Stimulated activated CD4-positive, alpha-beta T cell treated with anti-CD3 and anti-CD28 coated beads, Interleukin-15, amount 100 ng/mL, for 1 hour (primary cell): ENCODE measurements at places on chromosomes 12 and 14.

GRCh38 chr12:24991209-24992049 lies 42.5 kb upstream of the BCAT1 start:
- DNase-seq = no peak

GRCh38 chr14:39228044-39228443 lies 5.7 kb upstream of the MIA2 start:
- no peak for DNase-seq

GRCh38 chr12:124577374-124577773 lies 10.0 kb upstream of the NCOR2 start:
- DNase-seq = no peak

GRCh38 chr14:52080808-52081755 lies 12.2 kb upstream of the NID2 start:
- DNase-seq = no peak

DNA sequence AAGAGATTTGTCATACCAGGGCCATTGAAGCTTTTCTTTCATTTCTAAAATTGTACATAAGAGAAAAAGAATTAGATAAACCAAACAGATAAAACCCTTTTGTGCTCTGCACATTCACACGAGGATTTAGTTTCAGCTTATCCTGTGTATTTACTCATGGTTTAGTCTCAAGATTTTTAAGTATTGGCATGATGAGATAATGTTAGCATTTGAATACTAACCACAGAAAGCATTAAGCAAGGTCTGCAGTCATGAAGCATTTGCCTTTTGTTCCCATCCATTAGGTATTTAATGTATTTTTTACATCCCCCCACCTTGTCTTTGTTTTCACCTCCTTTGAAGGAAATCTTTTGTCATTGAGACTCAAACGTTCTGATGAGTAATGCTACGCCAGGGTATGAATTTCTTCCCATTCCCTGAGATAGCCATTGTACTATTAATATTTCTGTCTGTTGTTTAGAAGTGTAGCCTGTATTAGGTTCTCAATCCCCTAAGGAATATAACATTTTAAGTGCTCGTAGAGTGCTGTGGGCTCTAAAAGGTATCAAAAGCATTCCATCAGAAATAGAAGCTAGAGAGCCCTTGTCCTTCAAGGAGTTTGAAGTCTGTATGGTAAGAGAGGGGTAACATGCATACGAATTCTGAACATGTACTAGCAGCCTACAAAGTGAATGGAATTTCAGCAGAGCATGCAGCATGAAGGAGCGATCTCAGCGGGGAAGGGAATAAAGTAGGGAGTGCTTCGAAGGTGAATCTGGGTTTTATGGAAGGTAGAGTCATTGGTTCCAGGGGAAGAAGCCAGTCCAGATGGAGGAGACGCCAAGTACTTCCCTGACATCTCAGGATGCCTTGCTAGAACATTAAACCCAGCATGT lies 22.3 kb downstream of the CRADD start:
- no peak for DNase-seq

DNA sequence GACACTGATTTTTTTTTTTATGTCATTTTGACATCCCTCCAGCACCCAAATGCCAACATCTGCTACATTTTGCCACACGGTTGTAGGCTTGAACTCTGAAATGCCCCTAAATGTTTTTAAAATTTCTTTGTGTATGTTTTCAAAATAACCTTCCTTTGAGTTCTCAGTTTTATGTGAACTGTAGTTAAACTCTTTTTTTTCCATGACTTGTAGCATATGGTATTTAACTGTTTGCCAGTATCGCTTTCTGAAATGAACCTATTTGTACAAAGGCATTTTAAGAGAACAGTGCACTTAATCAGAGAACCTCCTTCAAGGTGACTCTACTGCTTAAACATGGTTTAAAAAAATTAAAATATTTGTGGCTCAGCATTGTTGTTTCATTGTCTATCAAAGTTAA lies 61.5 kb downstream of the PDE3A start:
- no peak for DNase-seq

DNA sequence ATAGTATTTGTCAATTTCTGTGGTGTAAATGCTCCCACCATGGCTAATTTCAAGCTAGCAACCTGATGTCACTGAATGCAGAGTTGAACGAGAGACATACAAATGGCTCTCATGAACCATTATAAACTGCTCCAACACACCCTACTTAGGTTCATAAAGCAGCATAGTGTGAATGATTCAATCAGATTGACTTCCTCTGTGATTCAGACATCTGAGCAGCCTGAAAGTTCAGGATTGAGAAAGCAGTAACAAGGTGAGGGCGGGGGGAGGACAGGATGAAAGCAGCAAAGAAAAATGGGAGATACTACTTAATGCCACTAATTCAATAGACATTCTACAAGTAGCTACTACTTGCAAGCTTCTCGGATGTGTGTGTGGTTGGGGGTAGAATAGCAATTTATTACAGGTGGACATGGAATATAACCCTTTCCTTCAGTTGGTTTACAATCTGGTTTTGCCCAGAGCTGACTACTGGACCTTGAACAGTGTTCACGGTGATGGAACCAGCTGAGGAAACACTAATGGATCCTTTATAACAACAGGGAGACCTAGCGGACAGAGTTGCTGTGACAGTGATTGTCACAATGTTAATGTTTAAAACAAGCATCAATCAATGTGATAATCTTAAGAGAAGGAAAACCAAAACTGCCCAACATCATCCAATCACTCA lies 52.5 kb upstream of the PELI2 start:
- no peak for DNase-seq

- no peak for DNase-seq
Observed at GRCh38 chr12:109718390-109718789, 4.8 kb downstream of the FAM222A start.

DNA sequence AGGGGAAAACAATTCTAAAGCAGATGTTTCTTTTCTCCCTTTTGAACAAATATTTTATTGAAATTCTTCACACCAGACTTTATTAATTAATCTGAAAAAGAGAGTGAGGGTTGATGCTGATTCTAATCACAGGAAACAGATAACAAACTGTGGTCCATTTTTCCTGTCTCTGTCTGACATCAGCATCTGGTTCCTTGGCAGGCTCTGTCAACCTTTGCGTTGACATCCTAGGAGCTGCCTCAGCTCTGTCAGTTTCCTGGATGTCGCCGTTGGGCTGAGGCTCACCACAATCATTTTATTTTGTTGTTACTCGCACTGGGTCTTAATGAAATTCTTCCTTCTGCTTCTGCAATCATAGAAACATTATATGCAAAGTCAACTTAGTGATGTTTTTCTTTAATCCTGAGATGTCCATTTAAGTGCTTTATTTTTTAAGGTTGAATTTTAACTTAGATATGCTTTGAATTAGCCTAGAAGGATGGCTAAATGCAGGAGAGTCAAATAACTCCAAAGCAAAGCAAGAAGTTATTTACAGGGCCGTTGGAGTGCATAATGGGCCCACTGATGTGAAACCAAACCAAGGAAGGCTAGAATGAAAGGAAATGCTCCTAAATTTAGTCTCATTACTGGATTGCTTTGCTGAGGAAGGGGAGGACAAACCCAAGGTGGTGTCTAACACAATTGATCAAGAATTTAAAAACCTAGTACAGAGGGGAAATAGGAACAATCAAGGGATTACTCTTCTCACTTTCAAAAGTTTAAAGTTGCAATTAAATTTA lies 542.4 kb downstream of the FLRT2 start:
- DNase-seq = no peak

- no peak for DNase-seq
Observed at GRCh38 chr12:104339663-104340062, 36.1 kb downstream of the EID3 start.

DNA sequence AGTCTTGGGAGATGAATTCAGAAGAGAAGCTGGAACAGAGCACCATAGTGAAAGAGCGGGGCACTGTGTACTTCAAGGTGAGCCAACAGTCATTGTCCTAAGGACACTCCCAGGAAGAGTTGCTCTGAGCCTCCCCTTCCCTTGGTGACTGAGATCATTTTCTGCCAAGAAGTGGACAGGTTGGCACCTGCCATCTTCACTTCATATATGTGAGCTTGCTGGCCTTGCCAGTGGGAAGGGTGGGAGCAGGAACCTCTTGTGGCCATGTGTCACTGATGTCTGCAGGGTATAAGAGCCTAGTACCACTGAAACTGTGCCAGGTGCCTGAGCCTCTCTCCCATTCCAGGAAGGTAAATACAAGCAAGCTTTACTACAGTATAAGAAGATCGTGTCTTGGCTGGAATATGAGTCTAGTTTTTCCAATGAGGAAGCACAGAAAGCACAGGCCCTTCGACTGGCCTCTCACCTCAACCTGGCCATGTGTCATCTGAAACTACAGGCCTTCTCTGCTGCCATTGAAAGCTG lies 5.3 kb downstream of the FKBP4 start:
- DNase-seq = no peak

DNA sequence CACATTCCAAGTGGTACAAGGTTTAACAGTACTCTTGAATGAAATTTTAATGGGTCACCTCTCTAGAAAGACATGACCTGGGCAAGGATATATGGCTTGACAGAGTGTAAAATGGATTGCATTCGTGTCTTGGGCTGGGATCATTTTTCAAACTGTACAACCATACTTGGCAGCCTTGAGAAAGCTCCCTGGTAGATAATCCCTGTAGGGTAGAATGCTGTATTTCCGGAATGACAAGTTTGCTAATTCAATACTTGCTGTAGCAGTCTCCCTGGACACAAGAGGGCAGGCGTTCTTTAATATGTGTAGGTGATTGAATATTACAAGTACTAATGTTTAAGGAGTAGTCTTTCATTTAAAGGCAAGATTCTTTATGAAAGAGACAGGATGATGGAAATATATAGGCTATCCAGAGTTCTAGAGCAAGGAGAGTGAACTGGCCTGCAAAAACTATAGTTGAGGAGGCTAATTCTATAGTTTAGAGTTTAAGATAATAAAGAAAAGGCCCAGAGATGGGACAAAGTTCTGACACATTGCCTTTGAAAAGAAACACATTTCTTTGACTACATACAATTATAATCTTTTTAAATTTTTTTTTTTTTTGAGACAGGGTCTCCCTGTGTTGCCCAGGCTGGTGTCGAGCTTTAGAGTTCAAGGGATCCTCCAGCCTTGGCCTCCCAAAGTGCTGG lies 53.4 kb downstream of the PLBD1 start:
- DNase-seq = no peak

- DNase-seq = no peak
Observed at GRCh38 chr14:100830681-100831080, 4.8 kb downstream of the MEG3 start.

GRCh38 chr14:70317091-70317968 lies 42.2 kb downstream of the COX16 start:
- DNase-seq = no peak

- no peak for DNase-seq
Observed at GRCh38 chr12:104182144-104182543, 33.4 kb upstream of the TXNRD1 start.

DNA sequence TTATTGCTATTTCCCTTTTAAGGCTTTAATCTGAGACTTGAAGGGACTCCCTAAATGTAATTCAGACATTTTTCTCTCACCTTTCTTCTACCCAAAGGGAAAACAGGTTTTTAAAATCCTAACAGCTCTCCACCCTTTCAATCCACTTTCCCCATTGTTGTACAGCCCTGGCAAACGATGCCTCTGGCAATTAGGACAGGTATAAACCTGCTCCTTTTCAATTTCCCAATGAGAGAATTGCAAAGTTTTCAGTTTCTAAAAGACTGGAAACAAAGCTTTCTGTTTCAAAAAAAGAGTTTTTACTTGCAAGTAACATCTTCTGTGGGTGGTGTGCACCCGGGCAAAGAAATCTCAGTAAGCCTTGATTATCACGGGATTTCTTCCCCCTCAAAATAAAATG lies 131.2 kb downstream of the HMGA2 start:
- no peak for DNase-seq

DNA sequence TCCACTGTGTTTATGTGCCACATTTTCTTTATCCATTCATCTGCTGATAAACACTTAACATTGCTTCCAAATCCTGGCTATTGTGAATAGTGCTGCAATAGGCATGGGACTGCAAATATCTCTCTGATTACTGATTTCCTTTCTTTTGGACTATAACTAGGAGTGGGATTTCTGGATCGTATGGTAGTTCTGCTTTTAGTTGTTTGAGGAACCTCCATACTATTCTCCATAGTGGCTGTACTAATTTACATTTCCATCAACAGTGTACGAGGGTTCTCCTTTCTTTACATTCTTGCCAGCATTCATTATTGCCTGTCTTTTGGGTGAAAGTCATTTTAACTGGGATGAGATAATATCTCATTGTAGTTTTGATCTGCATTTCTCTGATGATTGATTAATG lies 47.6 kb downstream of the TAOK3 start:
- DNase-seq = no peak

DNA sequence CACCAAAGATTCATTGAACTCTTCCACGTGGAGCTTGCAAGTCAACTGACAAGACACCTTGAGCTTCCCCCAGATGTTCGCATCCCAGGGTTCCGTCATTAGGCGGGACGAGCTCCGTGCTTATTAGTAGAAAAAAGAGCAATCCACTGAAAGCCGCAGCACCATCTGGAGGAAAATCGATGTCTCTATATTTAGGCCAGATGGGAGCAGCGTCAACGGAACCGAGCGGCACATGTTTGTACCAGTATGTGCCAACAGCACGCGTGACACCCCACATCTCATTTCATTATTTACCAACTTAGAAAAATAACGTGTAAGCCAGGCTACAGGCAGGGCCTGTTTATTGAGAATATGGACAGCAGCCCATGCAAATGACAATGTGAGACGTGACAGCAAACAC lies 45.8 kb upstream of the TMEM132D start:
- DNase-seq = no peak

DNA sequence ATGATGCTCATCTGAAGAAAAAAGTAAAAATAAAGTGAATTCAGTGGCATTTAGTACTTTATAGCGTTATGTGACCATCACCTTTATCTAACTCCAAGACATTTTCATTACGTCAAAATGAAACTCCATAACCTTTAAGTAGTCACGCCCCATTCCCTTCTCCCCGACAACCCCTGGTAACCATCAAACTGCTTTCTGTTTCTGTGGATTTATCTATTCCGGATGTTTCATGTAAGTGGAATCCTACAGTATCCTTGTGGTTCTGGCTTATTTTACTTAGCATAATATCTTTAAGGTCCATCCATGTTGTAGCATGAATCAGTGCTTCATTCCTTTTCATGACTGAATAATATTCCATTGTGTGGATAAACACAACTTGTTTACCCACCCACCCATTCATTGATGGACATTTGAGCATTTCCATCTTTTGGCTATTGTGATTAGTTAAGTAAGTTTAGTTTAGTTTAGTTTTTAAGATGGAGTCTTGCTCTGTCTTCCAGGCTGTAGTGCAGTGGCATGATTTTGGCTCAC lies 18.5 kb upstream of the MAP1LC3B2 start:
- DNase-seq = no peak

GRCh38 chr12:39344926-39345325 lies 98.0 kb downstream of the KIF21A start:
- DNase-seq = no peak

GRCh38 chr14:26765768-26766520 lies 168.1 kb upstream of the NOVA1 start:
- DNase-seq = no peak
